ENCODE measurements at places on chromosomes 5 and 9.

DNA sequence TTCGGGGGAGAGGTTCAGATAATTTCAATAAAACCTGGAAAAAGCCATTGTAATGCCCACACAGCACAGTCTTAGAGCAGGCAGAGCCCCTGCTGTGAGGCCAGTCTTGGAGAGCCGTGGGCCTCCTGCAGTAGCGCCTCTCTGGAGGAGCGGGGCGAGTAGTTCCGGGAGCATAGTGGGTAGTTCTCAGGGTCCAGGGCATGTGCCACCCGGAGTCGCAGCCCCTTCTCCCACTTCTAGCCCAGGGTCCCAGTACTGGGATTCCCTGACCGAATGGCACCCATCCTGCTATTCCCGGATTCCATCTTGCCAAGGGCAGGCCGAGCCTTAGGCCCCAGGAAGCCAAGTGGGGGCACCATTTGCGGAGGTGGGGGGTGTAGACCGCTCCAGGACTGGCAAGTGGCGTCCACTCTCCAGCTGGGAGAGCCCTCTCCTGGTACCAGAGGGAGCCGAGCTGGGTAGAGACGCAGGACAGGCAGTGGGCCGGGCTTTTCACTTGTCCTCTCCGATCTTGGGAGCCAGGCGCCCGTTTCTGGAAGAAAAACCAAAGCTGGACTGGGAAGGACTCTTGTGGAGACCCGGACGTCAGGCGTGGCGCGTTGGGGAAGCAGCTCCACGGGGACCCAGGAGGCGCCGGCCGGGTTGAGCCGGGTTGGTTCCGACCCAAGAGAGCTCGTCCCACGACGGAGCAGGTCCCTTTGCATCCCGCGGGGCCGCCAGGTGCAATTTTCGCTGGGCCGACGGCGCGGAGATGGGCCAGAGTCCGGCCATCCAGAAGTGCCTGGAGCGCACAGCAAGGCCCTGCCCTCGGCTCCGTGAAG is 12.1 kb downstream of the PROP1 start:
- no peak for DNase-seq

DNA sequence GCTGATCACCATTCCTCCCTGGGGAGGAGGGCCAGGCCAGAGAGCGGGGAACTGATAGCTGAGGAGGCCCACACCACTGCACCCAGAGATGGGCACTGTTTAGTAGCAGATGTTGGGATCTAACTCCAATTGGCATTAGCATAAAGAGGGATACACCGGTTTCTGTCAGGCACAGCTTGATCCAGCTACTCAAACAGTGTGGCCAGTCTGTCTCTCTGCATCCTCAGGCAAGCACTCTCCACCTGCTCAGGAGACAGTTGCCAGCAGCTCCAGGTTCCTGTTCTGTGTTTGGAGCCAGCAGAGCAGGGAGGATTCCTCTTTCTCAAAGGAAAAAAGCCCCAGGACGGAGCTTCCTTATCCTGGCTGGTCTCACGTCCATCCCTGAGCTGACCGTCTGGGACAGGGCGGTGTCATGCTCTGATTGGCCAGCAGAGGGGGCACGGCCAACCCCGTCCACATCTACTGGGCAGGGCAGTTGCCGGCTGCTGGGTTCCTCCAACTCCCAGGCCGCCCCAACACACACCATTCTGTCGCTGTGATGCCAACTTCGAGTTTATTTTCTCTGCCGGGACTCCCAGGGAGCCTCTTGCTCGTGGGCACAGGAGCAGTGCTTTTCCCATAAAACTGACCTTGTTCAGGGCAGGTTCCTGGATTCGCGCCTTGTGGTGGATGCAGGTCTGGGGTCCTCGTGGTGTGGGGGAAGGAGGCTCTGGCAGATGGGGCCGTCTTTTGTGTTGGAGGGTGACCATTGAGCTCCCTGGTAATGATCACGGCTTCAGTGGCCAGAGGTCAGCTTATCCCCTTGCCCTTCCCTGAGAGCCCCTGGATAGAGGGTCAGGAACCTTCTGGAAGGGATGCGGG is 47.9 kb downstream of the COL5A1 start:
- peak; percentile 11 for DNase-seq

GRCh38 chr5:133340822-133341221 is 271.5 kb downstream of the FSTL4 start:
- DNase-seq: no peak

GRCh38 chr5:180637962-180638680 is 11.3 kb downstream of the FLT4 start:
- no peak for DNase-seq

DNA sequence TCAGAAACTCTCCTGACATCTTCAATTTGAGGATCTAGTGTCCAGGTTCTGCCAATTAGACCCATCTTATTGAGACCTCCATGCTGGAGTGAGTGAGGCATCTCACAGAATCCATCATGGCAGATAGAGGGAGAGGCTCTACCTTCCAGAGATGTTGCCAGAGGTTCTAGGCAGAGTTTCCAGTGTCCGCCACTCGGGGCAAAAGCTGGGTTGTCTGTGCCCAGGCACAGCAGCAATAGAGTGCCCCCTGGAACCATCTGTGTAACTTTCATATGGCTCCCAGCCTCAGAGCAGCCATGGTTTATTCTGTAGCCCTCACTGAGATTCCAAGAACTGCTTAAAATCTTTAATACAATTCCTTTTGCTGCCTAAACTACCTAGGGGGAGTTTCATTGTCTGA is 16.6 kb upstream of the CCDC112 start:
- no peak for DNase-seq

- DNase-seq: no peak
These were observed 117.0 kb downstream of the DCP2 start for GRCh38 chr5:113093558-113093957.

GRCh38 chr5:153147891-153148623 is 342.4 kb upstream of the GRIA1 start:
- peak; percentile 22 for DNase-seq

DNA sequence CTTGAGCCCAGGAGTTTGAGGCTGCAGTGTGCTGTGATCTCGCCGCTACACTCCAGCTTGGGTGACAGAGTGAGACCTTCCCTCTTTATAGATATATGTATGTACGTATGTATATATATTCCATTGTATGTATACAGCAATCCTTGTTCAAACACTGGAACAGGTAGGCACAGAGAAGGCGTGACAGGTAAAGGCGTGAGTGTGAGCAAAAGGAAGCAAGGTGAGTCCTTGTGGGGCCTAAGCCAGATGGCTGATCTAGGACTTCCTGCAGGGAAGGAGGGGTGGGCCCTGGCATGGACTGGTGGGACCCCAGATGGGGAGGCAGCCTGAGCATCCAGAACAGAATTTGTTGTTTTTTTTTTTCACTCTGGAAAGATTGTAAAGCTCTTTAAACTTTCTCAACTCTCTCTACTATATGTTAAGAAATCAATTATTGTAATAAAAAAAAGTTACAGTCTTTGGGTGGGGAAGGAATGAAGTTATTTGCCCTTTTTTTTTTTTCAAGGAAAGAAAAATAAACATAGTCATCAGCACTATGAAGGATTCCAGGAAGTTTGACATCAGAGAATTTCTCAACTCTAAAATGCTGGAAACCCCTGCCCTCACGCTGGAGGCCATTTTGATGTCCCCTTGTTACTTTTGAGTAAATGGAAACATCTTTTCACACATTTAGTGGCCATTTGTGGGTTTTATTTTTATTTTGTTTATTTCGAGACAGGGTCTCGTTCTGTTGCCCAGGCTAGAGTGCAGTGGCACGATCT is 38.9 kb upstream of the STXBP1 start:
- no peak for DNase-seq

- peak; percentile 53 for DNase-seq
These were observed 28.7 kb downstream of the DNM1 start for GRCh38 chr9:128231638-128232527.

DNA sequence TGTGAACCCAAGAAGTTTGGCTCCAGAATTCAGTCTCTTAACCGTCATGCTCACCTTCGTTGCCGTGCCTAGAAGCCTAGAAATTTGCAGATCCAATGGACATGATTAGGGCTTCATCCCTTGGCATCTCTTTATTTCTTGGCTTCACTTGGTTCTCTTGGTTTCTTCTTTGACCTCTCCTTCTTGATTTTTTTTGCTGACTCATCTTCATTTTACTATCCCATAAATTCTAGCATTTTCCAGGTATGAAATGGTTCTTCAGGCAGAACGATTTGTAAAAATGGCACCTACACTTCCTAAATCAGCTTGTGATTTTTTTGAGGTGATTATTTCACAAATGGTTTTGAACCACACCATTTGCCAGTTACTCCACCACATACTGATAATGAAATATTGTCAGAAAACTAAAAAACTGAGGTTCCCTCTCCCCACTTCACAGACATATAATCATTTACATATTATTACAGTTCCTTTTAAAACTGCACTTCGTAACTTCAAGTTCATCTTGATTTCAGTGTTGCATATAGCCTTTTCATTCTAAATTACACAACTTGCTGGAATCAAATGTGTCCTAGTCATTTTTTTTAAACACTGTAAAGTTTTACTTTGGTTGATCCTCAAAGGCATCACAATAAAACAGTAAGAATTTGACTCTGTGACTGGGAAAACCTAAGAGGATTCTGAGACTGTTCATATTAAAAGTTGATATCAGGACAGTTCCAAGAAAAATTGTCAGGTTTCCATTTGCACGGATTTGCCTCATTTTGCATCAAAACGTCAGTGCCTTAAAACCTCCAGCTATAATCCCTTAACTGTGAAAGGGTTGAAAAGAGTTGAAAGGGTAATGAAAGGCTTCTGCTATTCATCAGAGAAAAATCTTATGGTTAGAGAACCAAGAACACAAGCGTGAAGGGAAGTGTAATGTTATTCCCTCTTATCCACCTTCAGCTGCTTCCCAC is 8.9 kb upstream of the NREP start:
- no peak for DNase-seq

DNA sequence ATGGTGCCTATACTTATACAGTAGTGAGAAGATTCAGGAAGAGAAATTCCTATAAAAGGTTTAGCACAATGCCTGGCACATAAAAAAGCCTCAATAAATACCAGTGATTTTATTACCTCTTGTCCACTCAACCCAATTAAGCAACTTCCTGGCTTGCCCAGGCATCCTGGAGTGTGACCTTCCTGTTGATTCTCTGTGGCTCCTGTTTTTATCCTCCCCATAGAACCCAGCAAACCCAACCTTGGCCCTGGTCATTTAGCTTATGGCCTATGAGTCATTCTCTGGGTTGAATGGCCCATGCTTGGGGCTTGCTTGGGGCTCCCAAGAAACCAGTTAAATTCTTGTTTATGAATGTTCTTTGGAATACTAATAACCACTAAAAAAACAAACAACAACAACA is 21.4 kb upstream of the SPARC start:
- DNase-seq: peak; percentile 34

- DNase-seq: no peak
These were observed 74.7 kb upstream of the IFNE start for GRCh38 chr9:21556581-21557427.

DNA sequence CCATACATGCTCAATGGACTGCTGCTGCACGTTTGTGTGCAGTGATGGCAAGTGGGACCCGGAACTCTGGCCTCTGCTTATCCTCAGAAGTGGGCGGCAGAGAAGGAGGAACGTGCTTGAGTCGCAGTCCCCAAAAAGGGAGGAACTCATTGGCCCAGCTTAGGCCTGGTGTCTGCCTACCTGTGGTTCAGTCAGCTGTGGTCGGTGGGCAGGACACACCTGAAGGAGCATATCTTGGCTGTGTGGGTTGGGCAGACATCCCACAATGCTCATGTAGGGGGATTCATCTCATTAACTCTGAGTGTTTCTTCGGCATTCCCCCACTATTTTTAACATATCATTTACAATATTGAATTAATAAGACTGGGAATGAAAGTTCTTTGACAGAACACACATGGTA is 122.9 kb upstream of the IL12B start:
- no peak for DNase-seq

GRCh38 chr9:38434365-38434764 is 10.1 kb upstream of the IGFBPL1 start:
- no peak for DNase-seq

GRCh38 chr5:74042959-74043358 is 417.0 kb downstream of the ARHGEF28 start:
- no peak for DNase-seq

- DNase-seq: peak; percentile 44
These were observed 84.8 kb upstream of the ALDH1A1 start for GRCh38 chr9:73037613-73038012.

GRCh38 chr9:89874351-89875321 is 269.8 kb downstream of the GADD45G start:
- DNase-seq: no peak

DNA sequence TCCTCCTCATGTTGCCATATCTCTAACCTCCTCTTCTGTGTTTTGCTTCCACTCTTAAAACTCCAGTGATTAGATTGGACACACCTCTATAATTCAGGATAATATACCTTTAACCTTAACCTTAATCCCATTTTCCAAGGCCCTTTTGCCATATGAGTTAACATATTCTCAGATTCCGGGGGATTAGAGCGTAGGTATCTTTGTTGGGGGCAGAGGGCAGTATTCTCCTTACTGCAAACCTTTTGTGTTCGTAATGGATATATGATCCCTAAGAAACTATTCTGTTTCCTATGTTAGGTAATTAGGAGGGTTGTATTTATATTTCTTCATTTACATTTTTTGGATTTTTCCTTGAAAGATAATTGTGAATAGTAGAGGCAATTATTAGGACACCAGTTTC is 99.5 kb downstream of the VPS13A start:
- no peak for DNase-seq

DNA sequence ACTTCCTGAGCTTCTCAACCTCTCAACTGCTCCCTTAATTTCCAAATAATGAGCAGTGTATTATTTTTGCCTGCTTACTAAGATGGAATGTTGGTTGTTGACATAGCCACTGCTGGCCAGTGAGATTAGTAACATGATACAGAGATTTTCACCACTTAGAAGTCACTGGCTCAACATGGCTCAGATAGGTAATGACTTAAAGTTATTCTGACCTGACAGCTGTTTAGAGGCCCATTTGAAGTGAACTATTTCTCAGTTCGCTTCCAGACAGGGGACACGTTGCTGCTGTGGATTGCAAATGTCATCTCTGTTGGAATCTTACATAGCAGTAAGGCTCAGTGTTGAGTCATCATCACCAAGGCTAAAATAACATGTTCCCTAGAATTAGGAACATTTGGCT is 490.2 kb downstream of the TLE4 start:
- no peak for DNase-seq

DNA sequence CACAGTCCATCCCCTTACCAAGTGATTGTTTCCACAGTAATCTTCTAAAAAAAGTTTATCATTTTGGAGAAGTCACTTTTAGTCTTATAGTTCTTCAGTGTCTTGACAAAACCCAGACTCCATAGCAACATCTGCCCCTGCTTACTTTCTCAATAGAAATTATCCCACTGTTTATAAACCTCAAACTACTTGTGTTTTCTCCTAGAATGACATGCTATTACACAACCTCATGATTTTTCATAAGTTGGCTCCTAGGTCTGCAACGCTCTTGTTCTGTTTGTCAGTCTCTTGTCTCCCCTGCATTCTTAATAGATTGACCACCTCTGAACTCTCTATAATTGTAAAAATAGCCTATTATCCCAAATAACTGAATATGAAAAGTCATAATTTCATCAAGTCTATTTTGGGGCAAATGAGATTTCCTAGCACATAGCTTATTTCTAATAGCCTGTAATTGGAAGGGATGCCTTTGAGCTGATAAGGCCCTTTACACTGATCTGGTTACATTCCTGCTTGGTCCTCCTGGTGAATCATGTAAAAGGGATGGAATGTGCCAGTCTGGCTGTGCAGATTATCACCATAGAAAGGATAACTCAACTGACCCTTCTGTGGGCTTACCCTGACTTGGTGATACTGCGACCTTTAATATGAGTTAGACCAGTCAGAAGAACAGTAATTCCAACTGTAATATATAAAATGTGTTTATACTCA is 69.6 kb downstream of the CHSY3 start:
- DNase-seq: peak; percentile 85

Measured in foreskin melanocyte (primary cell).